ENCODE measurements at places on chromosomes 1 and 21. TPM values are rescaled to one million over a fixed set of nuclear protein-coding genes. Genes with fewer than 3 reads are reported as not detected.

AMPD1 gene
- total RNA-seq: 0.12 TPM

DNA sequence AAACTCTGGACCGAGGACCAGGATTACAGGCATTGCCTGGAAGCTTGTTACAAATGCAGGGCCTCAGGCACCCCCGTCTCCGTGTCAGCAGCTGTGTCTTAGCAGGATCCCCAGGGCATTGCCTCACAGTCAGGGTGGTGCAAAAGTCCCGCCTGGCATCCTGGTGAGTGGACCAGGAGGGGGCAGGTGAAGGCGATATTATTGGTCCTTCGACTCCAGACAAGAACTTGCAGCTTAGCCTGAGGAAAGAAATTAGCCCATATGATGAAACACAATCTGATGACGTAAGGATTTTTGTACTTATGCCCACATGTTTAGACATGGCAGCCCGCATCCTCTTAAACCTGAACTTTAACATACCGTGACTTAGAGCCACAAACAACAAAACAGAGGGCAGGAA lies 40.8 kb downstream of the RSPH1 start:
- H3K27ac ChIP-seq: no peak overlapping the region
- no peak overlapping the region for H3K4me3 ChIP-seq
- H3K36me3 ChIP-seq: no peaks in the 10 kb centered on the region
- no peaks in the 10 kb centered on the region for H3K27me3 ChIP-seq
- DNase-seq: no peak

PLCH2 gene
- 0.37 TPM for total RNA-seq

- H3K27ac ChIP-seq: no peak overlapping the region
- DNase-seq: no peak
- H3K4me3 ChIP-seq: no peak overlapping the region
- no peaks in the 10 kb centered on the region for H3K36me3 ChIP-seq
- no peaks in the 10 kb centered on the region for H3K27me3 ChIP-seq
- peaks cover 21% of the 10 kb centered on the region for H3K4me1 ChIP-seq
These were observed 26.3 kb upstream of the BCAR3 start for GRCh38 chr1:93707956-93708355.

DNA sequence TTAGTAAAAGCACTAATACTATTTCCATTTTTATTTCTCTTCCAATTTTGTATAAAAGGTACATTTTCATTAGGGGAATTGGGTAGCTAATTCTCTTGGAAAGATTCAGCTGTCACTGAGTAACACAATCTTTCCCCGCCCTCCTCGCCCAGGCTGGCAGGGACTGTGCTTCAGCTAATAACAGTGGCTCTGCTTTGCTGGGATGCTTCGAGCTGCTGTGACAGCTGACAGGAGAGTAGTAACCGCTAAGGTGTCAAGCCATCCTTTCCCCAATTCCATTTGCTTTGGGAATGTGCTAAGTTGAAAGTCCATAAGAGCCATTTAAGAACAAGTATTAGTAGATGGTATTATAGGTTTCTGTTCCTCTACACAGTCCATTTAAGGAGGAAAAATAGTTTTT lies 106.7 kb upstream of the NRIP1 start:
- no peaks in the 10 kb centered on the region for H3K36me3 ChIP-seq
- H3K27ac ChIP-seq: no peak overlapping the region
- no peaks in the 10 kb centered on the region for H3K27me3 ChIP-seq
- H3K4me1 ChIP-seq: no peaks in the 10 kb centered on the region
- H3K4me3 ChIP-seq: no peak overlapping the region

OMA1 gene
- total RNA-seq: 29.0 TPM

- no peaks in the 10 kb centered on the region for H3K27me3 ChIP-seq
- no peaks in the 10 kb centered on the region for H3K4me1 ChIP-seq
- no peaks in the 10 kb centered on the region for H3K36me3 ChIP-seq
- no peak for DNase-seq
These were observed 30.3 kb upstream of the CBR3 start for GRCh38 chr21:36104317-36105300.
